Effector memory CD8-positive, alpha-beta T cell (primary cell): ENCODE measurements at places on chromosomes 7 and 10.

GRCh38 chr10:35259769-35260397 lies 76.4 kb upstream of the CCNY start:
- DNase-seq = no peak

DNA sequence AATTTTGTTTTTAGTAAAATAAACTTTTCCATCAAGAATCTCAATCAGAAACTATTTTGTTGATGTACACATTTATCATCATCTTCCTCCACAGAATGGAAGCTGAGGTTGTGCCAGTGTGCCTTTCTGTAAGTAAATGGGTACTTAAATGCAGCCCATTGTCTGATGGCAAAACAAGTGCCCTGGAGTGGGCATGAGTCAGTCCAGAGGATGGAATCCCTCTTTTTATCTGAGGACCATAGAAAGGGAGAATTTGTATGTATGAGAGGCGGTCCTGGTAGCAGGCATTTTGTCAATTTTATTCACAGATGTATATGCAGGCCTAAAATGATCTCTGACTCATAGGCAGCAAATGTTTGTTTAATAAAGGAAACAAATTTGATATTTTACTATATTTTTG lies 102.1 kb upstream of the MAGI2 start:
- DNase-seq = no peak

DNA sequence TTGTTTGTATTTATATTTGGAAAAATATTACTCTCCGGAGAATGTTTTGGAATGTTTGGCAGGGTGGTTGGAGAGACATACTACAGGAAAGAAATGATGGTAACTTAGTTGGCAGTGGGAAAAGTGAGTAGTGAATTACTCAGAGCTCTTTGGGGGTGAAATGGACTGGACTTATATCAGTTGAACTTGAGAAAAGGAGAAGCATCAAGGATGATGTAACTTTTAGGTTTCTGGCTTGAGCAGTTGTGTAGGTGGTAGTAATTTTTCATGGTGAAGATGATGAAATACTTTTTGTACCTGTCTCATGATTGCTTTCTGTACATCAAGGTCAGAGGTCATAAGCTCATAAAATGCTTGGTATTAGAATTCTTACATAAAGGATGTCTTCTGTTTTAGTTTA lies 617.2 kb downstream of the AUTS2 start:
- DNase-seq = no peak

DNA sequence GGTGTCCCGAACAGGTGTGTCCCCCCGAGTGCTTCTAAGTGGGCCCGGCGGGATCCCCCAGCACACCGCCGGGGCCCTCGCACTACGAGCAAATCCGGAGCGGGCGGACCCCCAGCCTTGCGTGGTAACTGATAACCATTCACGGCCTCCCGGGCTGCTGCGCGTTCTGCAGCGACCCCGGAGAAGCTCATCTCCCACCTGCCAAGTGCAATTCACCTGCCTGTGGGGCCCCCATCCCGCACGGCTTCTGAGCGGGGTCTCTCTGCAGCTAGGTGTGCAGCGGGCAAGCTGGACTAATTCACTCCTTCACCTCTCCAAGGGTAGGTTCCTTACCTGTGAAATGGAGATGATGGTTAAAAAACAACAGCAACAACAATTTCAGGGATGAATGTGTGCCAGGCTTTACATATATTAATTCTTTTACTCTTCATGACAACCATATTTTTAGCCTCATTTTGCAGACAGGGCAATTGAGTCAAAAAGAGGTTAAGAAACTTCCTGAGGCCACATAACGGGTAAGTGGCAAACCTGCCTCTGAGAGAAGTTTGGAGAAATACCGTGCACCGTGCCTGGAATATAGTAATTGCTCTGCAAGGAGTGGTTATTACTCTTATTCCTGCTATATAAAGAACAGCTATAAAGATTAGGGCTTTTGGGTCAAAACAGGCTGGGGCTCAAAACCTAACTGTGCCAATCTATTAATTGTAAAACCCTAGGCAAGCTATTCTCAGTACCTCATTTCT lies 652 bp upstream of the PODXL start:
- DNase-seq = no peak

- no peak for DNase-seq
Observed at GRCh38 chr7:81211934-81212320, 293.1 kb upstream of the SEMA3C start.

DNA sequence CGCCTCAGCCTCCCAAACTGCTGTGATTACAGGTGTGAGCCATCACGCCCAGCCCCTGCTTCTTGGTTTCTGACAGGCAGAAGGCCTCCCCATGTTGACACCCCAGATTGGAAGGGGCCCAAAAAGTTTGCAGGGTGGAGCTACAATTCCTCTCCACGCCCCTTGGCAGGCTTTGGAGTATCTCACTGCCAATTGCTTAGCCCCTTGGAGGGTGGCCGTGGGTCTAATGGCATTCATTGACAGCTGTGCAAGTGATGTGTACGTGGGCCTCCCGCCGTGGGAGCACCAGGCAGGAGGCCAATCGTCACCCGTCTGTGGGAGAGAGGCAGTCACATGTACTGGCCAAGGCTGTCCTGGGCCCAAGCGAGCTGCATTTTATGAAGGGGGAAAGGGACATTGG lies 73.7 kb upstream of the PPIF start:
- no peak for DNase-seq

DNA sequence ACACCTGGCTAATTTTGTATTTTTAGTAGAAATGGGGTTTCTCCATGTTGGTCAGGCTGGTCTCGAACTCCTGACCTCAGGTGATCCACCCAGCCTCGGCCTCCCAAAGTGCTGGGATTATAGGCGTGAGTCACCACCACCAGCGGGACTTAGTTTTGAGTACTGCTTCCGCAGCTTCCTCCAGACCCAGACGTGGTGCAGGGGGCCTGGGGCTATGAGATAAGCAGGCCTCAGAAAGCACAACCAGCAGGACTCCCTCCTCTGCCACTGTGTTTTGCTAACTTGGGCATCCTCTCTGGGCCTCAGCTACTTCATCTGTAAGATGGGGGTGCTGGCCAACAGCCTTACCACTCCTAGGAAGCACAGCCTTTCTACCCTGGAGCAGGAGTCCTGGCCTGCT lies 37.8 kb downstream of the GOLGA7B start:
- no peak for DNase-seq

DNA sequence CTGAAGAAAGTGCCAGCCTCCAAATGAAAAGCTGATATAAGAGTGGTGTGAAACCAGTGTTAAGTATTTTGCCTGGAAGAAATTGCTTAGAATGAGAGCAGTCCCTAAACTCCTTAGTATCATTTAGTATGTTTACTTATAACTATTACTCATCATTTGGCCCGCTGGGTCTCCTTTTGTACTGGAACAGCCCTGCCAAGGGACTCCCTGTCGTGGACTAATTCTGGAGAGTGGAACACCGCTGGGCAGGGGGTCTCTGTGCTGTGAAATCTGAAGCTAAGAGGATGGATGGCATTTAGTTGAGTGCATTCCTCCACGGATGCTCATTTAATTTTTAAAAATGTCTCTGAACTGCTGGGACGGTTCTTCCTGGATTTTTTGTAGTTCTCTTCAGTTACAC lies 889.9 kb upstream of the C7orf33 start:
- no peak for DNase-seq
